ENCODE measurements at places on chromosomes 6 and 20.

DNA sequence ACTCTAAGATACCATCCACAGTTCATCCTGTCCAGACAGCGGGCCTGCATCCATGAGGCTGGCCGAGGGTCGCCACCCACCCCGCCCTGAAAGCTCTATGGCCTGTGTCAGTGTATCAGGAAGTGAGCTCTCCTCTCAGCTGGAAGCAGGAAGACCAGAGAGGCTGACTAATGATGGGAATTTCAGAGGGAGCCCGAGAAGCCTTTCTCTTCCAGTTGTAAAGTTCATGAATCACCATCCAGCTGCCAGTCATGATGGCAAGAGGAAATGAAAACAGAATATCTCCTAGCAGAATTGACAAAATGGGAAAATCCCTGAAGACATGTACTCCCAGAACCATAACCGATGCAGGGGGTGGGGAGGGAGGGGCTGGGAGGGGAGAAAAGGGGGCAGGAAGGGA lies 109.6 kb upstream of the RPS6KA2 start:
- no peak for DNase-seq

DNA sequence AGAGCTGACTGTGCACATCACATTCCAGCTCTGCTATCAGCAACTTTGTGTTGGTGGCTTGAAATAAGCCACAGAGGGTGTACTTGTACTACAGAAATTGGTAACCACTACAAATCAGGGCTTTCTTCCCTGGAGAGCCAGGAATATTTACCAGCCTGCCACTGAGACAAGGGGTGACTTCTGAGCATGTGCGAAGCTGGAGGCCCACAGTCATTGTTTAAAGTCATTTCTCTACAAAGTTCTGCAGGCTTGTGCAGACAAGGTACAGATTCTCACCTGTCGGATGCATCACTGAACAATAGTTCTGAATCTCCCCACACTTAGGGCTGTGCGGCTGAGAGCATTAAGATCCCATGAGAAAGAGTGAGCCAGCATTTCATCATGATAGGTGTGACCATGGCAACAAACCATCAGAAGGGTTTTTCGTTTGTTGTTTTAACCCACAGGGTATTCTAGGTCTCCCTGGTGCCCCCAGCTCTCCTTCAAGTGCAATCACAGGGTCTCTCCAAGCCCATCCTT lies 292.8 kb downstream of the CDC5L start:
- DNase-seq, result no peak

GRCh38 chr6:87407901-87408720 lies at the start of gene CFAP206:
CFAP206 (plus strand) TSS chr6:87407972; CDS start chr6:87409840, 1,868 bp downstream.
- peak; percentile 58 for DNase-seq

GRCh38 chr6:143743301-143744166 lies 65.8 kb downstream of the PHACTR2 start:
- no peak for DNase-seq

DNA sequence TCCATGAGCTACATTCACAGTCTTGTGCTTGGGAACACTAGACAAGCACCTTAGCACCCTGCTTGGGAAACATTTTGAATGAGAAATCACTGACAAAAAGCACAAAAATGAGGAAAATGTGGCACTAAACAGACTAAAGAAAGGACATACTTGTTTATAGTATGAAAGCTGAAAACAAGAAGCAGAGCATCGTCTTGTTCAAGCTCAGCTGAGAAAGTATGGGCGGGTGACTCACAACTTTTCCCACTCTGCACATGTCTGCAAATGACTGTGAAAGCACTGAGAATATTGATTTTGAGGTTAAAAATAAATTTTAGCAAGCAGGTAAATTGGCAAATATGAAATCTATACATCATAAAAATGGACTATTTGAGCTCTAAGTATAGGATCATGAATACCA lies 725.3 kb downstream of the COL12A1 start:
- no peak for DNase-seq

DNA sequence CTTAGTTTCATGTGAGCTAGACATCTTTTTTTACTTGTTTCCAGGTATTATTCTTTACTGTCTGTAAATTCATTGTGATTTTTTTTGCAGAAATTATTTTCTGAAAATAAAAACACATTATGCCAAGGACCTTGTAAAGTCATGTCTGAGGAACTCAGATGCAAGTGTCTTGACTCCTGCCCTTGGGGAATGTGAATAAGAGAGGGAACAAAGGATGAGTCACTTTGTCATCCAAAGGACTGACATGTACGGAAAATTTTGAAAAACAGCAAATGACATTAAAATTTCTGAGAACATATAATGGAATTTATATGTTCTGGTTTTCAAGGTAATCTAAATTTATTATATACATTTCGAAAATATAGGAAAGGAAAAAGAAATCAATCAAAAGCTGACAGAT lies 660.4 kb downstream of the CD109 start:
- no peak for DNase-seq

GRCh38 chr6:96811136-96811535 lies 26.1 kb downstream of the GPR63 start:
- no peak for DNase-seq

DNA sequence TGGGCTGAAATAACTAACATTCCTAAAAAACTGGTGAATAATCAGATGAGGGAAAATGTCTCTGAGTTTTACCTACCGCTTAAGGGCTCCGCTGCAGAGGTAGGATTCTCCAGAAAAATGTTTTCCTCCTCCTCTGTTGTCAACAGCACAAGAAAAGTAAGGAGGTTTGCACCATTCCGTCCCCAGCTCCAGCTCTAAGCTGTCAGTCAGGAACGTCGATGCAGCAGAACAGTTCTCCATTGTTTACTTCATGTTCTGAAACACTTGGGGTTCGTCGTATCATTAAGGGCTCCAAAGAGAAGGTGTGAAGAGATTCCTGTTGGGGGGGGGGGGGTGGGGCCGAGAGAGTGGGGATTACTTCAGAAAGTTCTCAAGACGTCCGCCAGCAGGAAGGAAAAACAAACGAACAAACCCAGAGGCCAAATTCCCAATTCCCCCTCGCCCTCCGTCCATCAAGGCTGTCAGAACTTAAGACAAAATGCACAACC lies 734 bp downstream of the MMS22L start:
- no peak for DNase-seq

DNA sequence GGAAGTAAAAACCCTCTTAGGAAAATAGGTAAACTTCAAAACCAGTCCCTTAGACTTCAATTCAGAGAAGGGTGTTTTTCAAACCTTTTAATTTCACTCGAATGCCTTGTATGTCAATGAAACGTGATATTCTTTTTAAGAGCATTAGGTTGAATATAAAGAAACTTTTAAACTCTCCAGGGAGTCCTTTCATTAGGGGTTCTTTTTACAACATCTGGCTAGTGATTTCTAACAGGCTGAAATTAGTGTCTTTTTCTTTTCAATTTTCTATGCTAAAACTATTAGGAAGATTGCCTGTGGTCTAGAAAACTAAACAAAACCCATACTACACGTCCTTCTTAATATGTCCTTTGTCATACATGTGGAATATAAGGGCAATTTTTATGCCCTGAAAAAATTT lies 569.7 kb upstream of the CITED2 start:
- no peak for DNase-seq

- no peak for DNase-seq
These were observed 1.3 kb upstream of the CNR1 start for GRCh38 chr6:88167352-88167937.

DNA sequence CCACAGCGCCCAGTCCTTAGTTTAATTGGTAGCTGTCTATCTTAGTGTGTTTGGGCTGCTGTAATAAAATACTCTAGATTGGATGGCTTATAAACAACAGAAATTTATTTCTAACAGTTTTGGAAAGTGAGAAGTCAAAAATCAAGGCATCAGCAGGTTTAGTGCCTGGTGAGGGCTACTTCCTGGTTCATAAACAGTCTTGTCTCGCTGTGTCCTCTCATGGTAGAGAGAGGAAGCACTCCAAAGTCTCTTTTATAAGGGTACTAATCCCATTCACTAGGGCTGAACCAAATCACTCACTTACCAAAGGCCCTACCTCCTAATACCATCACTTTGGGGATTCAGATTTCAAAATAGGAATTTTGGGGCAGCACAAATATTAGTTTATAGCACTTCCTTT lies 336.9 kb upstream of the RSPO3 start:
- no peak for DNase-seq

DNA sequence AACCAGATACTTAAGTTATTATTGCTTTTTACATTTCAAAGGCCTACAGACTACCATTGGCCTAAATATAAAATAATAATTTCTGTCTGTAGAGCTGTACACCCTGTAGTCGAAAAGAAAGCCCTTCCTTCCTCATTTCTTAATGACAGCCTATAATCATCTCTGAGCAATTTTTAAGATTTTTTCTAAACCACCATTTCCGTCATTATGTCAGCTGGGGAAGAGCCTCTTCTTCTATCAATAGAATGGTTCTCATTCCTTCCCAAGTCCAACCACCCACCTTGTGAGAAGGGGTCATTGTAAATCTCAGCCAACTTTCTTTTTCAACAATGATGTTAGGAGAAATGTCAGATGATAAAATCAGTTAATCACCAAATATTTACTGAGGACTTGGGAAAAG lies 91.8 kb downstream of the PLEKHG1 start:
- no peak for DNase-seq

- no peak for DNase-seq
These were observed 336 bp upstream of the LY6G5C start for GRCh38 chr6:31681135-31681671.

DNA sequence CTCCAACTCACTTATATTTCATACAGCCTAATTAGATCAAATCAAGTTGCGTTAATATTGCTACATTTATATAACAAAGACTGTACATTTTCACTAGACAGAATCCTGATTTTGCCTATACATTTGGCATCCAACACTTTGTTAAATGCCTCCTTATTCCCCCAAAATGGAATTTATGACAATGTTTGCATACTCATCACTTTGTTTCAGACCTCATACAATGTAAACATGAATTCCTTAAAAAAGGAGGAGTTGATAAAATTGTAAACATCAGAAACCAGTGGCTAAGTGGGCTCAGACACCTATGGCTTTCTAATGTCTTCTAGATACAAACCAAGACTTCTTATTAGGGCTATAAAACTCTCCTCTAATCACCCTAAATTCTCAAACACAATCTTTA lies 87.3 kb downstream of the CHD6 start:
- DNase-seq, result no peak

DNA sequence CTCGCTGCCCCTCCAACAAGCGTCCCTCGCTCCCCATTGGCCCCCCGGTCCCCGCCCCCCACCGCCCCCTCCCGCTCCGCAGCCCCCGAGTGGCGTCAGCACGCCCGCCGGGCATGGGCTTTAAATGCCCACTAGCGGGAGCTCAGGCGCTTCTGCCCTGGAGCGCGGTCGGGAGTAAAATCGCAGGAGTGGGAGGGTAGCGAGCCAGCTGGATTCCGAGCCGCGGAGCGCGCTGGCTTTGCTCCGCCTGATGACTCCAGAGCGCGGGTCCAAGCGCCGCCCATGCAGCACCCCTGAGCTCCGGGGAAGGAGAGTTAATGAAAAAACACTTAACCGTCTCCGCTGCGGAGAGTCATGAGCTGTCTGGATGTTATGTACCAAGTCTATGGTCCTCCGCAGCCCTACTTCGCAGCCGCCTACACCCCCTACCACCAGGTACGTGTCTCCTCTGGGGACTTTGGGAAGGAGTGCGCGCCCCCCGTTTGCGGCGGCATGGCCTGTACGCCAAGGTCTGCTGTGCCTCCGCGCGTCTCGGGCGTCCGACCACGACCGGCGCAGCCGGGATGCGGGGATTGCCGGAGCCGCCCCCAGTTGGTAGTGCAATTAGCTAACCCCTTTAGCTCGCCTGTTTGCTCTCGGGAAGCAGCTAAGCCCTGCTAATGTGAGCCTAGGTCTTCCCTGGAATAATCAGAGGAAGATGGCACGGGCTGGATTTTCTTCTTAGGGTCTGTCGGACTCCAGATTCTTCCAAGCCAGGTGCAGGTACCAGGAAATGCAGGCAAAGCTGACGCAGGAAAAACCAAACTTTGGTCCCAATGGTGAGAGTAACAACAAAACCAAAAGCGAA lies at the start of gene VGLL2:
VGLL2 (plus strand) TSS at position 149 of the 847 bp plus-strand sequence; CDS start at position 355, 206 bp downstream.
- DNase-seq, result no peak

DNA sequence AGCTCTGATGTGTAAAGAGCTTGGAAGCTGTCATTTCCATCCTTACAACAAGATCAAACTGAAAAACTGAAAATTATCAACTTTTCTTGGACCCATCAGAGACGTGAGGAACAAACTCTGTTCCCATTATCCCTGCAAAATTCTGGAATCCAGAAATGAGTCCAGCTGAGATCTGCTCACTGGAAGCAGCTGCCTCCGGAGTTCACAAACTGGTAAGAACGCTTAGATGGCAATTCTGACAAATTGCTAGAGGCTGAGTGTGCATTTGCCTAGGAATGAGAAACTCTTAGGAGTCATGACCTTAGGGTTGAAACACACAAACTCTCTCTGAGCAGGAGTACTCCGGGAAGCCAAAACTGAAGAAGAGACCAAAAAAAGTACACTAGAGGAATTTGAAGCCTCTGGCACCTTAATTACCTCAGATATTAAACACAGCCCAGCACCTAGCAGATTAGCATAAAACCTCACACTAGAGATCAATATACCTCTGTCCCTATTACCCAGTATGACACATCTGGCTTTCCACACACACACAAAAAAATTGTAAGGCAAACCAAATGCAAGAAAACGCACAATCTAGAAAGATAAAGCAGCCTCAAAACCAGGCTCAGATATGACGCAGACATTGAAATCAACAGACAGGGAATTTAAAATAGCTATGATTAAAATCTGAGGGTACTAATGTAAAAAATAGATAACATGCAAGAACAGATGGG lies 233.5 kb upstream of the SGK1 start:
- DNase-seq, result no peak

DNA sequence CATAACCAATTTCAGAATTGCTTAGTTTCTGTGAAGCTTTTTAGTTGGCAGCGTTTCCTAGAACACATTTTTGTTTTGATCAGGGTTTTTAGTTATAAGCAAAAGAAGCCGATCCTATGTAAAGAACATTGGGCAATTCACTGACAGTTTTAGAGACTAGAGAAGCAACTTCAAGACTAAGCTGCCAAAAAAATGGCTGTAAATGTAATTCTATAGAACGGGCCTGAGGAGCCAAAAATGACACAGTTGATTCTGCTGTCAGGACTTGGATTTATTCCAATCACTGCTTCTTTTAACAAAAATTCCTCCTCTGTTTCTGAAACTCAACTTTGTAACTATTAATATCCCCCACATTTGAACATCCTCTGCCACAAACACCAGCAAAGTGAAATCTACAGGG lies 236.0 kb upstream of the EYS start:
- DNase-seq, result no peak

DNA sequence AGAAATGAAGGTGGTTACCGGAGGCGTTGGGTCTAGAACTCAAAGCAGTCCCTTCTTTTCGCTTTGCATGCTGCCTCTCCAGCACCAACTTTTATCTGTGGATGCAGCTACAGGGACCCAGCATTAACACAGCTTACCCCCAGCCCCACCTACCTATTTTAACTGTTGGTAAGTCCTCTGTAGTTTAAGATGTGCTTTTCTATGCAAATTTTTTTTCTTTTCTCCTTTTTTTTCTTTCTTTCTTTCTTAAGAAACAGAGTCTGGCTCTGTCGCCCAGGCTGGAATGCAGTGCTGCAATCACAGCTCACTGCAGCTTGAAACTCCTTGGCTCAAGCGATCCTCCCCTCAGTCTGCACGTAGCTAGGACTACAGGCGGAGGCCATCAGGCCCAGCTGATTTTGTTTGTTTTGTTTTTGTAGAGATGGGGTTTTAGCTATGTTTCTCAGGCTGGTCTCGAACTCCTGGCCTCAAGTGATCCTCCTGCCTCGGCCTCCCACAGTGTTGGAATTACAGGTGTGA lies 6.5 kb upstream of the USP45 start:
- DNase-seq, result no peak

- DNase-seq, result no peak
These were observed 78.6 kb upstream of the RIPOR2 start for GRCh38 chr6:25014369-25014768.

Measured in stimulated activated CD8-positive, alpha-beta memory T cell treated with anti-CD3 and anti-CD28 coated beads, Interleukin-4, amount 100 ng/mL, for 1 hour (primary cell).